PC-3 (cell line): ENCODE measurements at places on chromosomes 4 and X. TPM values are rescaled to one million over a fixed set of nuclear protein-coding genes. Genes with fewer than 3 reads are reported as not detected.
A peak's percentile ranks its signal among the peaks of the same experiment; 100 is the strongest.

DNA sequence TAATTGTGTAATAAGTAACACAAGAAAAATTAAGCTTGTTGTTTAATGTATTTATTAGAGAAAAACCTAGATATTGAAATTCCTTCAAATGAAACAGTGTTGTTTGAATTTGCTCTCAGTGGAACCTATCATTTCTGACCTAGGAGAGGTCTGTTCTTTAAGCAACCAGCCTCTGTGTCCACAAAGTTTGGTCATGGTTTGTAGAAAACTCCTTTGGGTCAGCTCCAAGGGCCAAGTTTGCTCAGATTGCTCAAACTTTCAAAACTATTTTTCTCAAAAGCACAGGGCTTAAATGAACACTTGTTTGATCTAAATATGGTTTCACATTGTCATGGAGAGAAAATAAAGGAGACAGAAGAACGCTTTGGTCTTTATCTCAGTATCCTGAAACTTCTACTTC is 29.6 kb upstream of the RPL34 start:
- no peak for DNase-seq

DNA sequence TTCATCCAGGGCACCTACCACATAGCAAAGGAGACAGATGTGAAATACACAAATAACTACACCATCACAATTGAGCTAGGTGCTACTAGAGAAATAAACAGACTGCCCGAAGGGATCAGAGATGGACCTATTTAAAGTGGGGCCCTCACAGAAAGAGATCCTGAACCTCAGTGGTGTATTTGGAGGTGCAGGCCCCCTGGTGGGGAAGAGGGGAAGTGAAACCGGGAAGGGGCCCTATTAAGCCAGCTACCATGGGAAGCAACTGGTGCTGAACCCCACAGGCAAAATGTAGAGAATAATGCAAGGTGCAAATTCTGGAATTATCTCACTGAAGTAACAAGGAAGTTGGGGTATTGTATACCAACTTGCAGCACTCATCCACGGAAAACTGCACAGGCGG is 78.6 kb upstream of the FAM9A start:
- DNase-seq = peak; percentile 20

- DNase-seq = no peak
These were observed 86.0 kb upstream of the LIMCH1 start for GRCh38 chr4:41451961-41452360.

DNA sequence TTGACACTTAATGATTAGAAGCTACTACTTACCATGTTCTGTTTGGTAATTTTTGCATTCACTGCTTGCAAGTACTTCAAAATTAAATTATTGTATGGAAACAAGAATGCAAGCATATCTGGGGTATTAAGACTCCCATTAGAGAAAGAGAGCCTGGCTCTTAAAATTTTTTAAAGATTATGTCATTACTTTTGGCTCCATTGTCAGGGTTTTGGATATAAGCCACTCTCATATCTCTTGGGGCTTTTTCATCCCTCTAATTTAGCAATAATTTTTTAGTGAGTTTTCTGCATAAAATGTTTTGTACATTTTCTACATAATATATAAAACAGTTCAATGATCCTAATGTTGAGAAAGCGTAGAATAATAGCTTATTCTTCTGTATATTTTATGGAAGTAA is 49.4 kb downstream of the SLC9A6 start:
- DNase-seq = no peak

DNA sequence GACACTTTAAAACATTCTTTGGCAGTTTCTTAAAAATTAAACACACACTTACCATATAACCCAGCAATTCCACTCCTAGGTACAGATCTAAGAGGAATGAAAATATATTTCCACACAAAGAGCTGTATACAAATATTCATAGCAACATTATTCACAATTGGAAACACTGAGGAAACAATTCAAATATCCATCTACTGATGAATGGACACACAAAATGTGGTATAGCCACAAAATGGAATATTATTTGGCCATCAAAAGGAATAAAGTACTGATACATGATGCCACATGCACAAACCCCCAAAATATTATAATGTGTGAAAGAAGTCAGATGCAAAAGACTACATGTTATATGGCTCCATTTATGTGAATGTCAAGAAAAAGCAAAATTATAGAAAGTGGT is 70.9 kb downstream of the HS6ST2 start:
- DNase-seq = no peak

GRCh38 chr4:657338-657833 is 16.7 kb downstream of the ATP5ME start:
- DNase-seq = no peak

- no peak for DNase-seq
These were observed 119.8 kb upstream of the TRIM2 start for GRCh38 chr4:153084224-153084979.

DNA sequence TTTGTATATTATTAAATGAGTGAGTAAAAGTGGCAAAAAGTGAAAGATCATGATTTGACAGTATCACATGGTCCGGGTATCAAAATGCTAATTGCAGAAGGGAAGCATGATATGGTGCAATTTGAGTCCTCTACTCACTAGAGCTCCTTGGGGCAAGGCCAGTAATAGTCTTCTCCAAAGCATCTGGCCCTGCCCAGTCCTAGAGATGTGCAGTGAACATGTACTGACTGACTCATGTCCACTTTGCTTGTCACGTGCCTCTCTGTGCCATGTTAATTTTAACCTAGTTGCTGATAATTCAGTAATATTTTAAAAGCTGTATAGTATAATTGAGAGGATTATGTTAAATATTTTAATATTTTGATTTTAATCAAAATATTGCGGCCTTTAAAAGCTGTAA is 54.6 kb upstream of the TENM3 start:
- no peak for DNase-seq

DNA sequence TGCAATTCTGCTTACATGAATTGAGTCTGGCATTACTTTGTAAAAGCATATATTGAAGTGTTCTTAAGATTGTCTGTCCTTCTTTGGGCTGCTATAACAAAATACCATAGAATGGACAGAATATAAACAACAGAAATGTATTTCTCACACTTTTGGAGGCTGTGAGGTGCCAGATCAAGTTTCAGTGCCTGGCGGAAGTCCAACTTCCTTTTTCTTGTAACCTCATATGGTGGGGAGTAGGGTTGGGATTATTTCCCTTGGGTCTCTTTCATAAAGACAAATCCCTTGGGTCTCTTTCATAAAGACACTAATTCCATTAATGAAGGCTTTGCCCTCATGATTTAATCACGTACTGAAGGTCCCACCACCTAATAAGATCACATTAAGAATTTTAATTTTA is 199.3 kb upstream of the GRID2 start:
- no peak for DNase-seq

- DNase-seq = no peak
These were observed at the start of gene FGG for GRCh38 chr4:154612472-154613414. TSS of gene FGG (minus strand) at chr4:154612656. CDS start at chr4:154612609, 47 bp downstream.

KCNE5 gene
- total RNA-seq = not detected in 2 replicates

SSX3 gene
- total RNA-seq = not detected in 2 replicates

PHOX2B gene
- not detected in 2 replicates for total RNA-seq

CC2D2A gene
- total RNA-seq = 13.1 and 13.4 TPM in 2 replicates

SULT1B1 gene
- total RNA-seq = 0.04 and 0.17 TPM in 2 replicates
